Endodermal cell (in vitro differentiated cells): ENCODE measurements at places on chromosomes 12 and 14. TPM values are rescaled to one million over a fixed set of nuclear protein-coding genes. Genes with fewer than 3 reads are reported as not detected.

- peaks cover 19% of the 10 kb centered on the region for H3K4me1 ChIP-seq
- H3K4me3 ChIP-seq, result no peak overlapping the region
- no peaks in the 10 kb centered on the region for H3K36me3 ChIP-seq
- no peak overlapping the region for H3K27ac ChIP-seq
- DNase-seq, result no peak
Measured at GRCh38 chr12:119341988-119342387, 7.5 kb downstream of the CCDC60 start.

The MGP gene
- total RNA-seq, result not detected in 2 replicates

The SYCP3 gene
- 0.09 TPM in 1 of 2 replicates, not detected in the other for total RNA-seq

- H3K27ac ChIP-seq, result no peak overlapping the region
- peak overlapping the region; percentile 26 for H3K4me3 ChIP-seq
- H3K36me3 ChIP-seq, result no peaks in the 10 kb centered on the region
Measured at GRCh38 chr12:126837697-126838096, 1429.3 kb upstream of the TMEM132C start.

The CEBPE gene
- total RNA-seq, result not detected in 3 replicates

The LRIG3 gene
- total RNA-seq, result 324 and 367 TPM in 2 replicates

The PIP4P1 gene
- 32.2 to 38.1 TPM (median 35.6 TPM) in 3 replicates for total RNA-seq

The AHSA1 gene
- total RNA-seq, result 91.4 to 151 TPM (median 151 TPM) in 3 replicates

DNA sequence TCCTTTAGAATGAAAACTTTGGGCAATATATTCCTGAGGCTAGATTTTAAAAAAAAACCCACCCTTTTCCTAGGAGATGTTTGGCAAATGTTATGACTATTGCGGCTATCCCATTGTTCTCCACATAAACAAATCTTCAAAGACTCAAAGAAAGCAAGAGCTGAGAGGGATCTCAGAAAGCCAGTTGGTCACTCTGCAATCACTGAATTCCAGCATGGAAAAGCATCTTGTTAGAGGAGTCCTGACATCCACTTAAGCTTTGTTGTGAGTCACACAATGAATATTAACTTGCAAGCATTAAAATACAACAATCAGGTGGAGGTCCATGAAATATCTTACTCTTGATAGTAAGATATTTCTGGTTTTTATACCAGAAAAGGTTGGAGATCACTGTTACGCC, 11.0 kb upstream of the PTPRB start:
- H3K4me3 ChIP-seq, result no peak overlapping the region
- H3K4me1 ChIP-seq, result no peaks in the 10 kb centered on the region
- no peaks in the 10 kb centered on the region for H3K36me3 ChIP-seq

The HAL gene
- total RNA-seq, result 0.31 TPM in 1 of 2 replicates, not detected in the other

The TMPRSS12 gene
- total RNA-seq, result not detected in 3 replicates

The TRPV4 gene
- 10.0 and 14.0 TPM in 2 replicates for total RNA-seq

GRCh38 chr14:75063013-75063412, 811 bp downstream of the ACYP1 start:
- no peak overlapping the region for H3K27ac ChIP-seq
- no peak for DNase-seq
- H3K27me3 ChIP-seq, result no peaks in the 10 kb centered on the region
- H3K4me1 ChIP-seq, result no peaks in the 10 kb centered on the region
- peak overlapping the region; percentile 88 for H3K4me3 ChIP-seq

The DACT1 gene
- total RNA-seq, result 4.2 and 6.3 TPM in 2 replicates

DNA sequence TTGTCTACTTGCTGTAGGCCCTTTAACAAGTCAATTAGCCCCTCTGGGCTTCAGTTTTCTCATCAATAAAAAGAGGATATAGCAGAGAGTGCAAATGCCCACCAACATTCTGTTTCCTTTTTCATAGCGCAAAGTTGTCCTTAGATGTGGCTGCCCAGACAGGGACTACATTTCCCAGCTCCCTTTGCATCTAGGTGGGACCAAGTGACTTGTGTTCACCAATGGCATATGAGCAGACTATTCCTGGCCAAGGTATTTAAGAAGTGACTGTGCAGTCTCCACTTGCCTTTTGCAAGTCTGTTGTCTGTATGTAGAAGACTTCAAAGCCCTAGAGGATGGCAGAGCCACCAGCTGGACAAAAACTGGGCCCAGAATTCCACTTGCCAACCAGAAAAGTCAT, 59.7 kb downstream of the DAO start:
- H3K36me3 ChIP-seq, result no peaks in the 10 kb centered on the region
- H3K4me1 ChIP-seq, result no peaks in the 10 kb centered on the region
- no peak overlapping the region for H3K27ac ChIP-seq
- H3K27me3 ChIP-seq, result no peaks in the 10 kb centered on the region

DNA sequence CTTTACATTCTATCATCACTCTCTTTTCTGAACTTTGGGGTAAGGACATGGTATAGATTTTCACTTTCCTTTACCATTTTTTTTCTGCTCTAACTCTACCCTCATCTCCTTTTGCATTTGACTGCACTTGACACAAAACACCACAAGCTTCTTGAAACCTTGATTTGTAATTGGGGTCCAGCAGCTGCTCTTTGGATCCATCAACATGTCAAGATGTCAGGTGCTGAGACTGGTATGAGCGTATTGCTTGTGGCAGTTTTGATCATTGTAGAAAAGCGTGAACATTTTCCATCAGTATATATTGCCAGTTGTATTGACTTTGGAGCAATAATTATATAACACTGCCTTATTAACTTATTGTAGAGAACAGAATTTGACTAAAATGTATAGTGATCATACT, 838.6 kb downstream of the TRHDE start:
- no peaks in the 10 kb centered on the region for H3K36me3 ChIP-seq
- DNase-seq, result no peak
- H3K4me1 ChIP-seq, result no peaks in the 10 kb centered on the region
- H3K27ac ChIP-seq, result no peak overlapping the region

- no peaks in the 10 kb centered on the region for H3K36me3 ChIP-seq
- peaks cover 19% of the 10 kb centered on the region for H3K27me3 ChIP-seq
- H3K4me1 ChIP-seq, result peaks cover 5% of the 10 kb centered on the region
Measured at GRCh38 chr12:24562771-24563431, 386.0 kb downstream of the BCAT1 start.

The KCNJ8 gene
- total RNA-seq, result 0.84 and 0.93 TPM in 2 replicates

The OR4E2 gene
- not detected in 2 replicates for total RNA-seq

DNA sequence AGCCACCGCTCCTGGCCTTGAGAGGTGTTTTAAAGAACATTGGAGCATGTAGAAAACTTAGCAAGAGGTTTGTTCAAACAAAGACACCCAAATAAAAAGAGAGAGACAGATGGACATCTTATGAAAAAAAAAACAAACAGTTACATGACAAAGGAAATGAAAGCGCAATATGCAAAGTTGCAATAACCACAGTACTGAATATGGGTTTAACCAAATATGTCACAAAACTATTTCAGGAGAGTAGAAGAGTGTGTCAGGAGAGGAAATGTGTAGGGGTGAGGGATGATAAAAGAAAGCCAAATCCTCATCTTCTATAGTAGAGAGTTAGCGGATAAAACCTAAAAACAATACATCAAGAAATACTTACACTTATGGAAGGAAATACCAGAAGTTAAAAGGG, 98.4 kb downstream of the GTF2A1 start:
- DNase-seq, result no peak
- H3K27ac ChIP-seq, result no peak overlapping the region
- H3K27me3 ChIP-seq, result no peaks in the 10 kb centered on the region
- no peak overlapping the region for H3K4me3 ChIP-seq
- H3K36me3 ChIP-seq, result no peaks in the 10 kb centered on the region
- no peaks in the 10 kb centered on the region for H3K4me1 ChIP-seq

DNA sequence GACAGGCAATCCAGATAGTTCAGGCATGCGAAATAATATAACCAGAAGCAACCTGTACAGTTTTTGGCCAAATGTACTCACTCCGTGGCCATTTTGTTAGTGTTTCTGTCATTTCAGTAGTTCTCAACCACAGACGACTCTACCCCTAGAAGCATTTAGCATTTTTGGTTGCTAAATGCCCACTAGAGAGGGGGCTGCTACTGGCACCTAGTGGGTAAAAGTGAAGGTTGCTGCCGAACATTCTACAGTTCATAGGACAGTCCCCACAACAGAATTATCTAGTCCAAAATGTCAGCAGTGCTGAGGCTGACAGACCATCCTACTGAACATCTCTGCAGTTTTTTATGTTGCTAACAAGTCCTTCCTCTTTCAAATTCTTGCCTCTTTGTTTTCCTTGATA, 107.4 kb downstream of the TSHR start:
- peak; percentile 78 for DNase-seq
- no peaks in the 10 kb centered on the region for H3K4me1 ChIP-seq
- H3K4me3 ChIP-seq, result no peak overlapping the region
- no peaks in the 10 kb centered on the region for H3K36me3 ChIP-seq
- no peaks in the 10 kb centered on the region for H3K27me3 ChIP-seq

- H3K36me3 ChIP-seq, result peaks cover 85% of the 10 kb centered on the region
- H3K27ac ChIP-seq, result no peak overlapping the region
- no peak for DNase-seq
- H3K27me3 ChIP-seq, result no peaks in the 10 kb centered on the region
- peaks cover 9% of the 10 kb centered on the region for H3K4me1 ChIP-seq
Measured at GRCh38 chr14:21496453-21496852, 14.7 kb downstream of the METTL3 start.

DNA sequence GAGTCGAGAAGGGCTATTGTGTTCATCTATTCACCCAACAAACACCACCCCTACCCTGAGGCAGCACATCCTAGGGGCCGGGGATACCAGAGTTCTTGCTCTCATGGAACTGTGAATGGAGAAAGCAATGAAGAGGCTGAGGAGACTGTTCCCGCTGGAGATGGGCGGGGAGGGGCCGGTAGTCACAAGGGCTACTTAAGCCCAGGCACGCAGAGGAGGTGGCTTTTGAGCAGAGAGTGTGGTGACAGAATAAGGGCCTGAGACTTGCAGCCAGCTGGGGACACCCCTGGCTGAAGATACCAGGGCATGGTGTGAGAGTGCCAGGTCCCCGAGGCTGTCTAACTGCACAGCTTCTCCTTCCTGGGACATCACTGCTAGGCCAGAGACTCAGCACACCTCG, 114.1 kb upstream of the EVL start:
- H3K27me3 ChIP-seq, result no peaks in the 10 kb centered on the region
- peak overlapping the region; percentile 24 for H3K27ac ChIP-seq
- H3K4me3 ChIP-seq, result no peak overlapping the region
- no peaks in the 10 kb centered on the region for H3K4me1 ChIP-seq
- DNase-seq, result no peak
